ENCODE measurements at places on chromosomes 1 and 21.
A peak's percentile ranks its signal among the peaks of the same experiment; 100 is the strongest.

GRCh38 chr1:209455145-209455544, 128.4 kb upstream of the CAMK1G start:
- H3K36me3 ChIP-seq = no peaks in the 10 kb centered on the region
- no peak overlapping the region for H3K4me3 ChIP-seq
- H3K27ac ChIP-seq = no peak overlapping the region
- DNase-seq = no peak

GRCh38 chr1:74586253-74586897, 74.0 kb upstream of the LRRC53 start:
- no peaks in the 10 kb centered on the region for H3K4me1 ChIP-seq
- DNase-seq = no peak
- no peak overlapping the region for H3K4me3 ChIP-seq

- H3K4me3 ChIP-seq = no peak overlapping the region
- H3K4me1 ChIP-seq = no peaks in the 10 kb centered on the region
- no peaks in the 10 kb centered on the region for H3K36me3 ChIP-seq
- no peak overlapping the region for H3K27ac ChIP-seq
- peaks cover 6% of the 10 kb centered on the region for H3K27me3 ChIP-seq
- DNase-seq = no peak
Measured at GRCh38 chr1:232385221-232385620, 244.7 kb downstream of the SIPA1L2 start.

GRCh38 chr1:28458237-28459228, 47.3 kb upstream of the RCC1 start:
- peaks cover 8% of the 10 kb centered on the region for H3K27me3 ChIP-seq
- no peak overlapping the region for H3K4me3 ChIP-seq
- peak overlapping the region; percentile 87 for H3K27ac ChIP-seq

DNA sequence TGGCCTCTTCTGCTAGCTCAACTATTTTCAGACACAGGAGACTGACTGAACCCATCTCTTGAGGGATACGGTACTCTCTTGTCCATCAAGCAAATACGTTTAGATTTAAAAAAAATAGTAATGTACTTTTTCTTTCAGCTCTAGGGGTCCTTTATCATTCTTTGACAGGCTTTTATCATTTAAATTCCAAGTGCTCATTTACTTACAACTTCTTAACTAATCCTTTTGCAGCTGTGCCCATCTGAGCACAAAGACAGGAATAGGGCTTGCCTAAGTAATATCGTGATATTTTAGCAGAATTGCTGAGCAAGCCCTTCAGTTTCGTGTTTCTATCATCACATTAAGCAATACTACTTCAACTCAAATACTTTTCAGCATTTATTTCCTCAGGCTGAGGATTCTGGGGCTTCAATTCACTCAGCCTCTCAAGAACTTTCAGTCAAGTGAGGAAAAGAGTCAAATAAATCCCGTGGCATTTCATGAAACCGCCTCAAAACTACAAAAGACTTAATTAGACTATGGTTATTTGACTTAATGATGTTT, 317.6 kb downstream of the BACH1 start:
- no peaks in the 10 kb centered on the region for H3K27me3 ChIP-seq
- DNase-seq = no peak
- H3K27ac ChIP-seq = no peak overlapping the region
- no peak overlapping the region for H3K4me3 ChIP-seq
- H3K36me3 ChIP-seq = no peaks in the 10 kb centered on the region

DNA sequence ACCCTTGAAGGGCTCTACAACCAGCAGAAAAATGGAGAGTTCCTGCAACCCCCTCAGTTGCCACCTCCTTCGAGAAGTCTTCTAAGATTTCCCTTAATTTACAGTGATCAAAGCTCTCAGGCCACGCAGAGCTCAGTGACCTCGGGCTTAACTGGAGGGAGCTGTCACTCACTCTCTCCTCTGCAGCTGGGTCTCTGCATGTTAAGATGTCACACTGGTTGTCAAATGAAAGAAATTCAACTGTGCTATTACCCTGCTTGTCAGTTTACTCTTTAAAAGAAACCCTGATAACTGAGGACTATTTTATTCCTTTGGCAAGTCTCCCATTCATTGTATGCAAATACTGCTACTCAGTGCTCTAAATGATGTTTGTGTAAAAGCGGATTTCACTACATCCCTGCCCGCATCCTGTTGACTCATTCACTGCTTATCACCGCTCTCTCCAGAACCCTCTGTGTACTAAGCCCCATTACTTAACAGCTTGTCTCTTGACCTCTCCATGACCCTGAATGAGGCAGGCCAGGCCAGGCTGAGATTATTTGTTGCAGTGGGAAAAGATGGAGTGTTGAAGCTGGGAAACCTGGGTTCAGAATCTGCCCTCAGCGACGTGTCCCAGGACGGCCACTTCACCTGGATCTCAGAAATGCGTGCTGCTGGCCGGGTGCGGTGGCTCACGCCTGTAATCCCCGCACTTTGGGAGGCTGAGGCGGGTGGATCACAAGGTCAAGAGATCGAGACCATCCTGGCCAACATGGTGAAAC, 13.7 kb downstream of the DHRS3 start:
- no peak overlapping the region for H3K4me3 ChIP-seq
- H3K4me1 ChIP-seq = peaks cover 22% of the 10 kb centered on the region
- peak; percentile 42 for DNase-seq
- H3K27ac ChIP-seq = peak overlapping the region; percentile 76

DNA sequence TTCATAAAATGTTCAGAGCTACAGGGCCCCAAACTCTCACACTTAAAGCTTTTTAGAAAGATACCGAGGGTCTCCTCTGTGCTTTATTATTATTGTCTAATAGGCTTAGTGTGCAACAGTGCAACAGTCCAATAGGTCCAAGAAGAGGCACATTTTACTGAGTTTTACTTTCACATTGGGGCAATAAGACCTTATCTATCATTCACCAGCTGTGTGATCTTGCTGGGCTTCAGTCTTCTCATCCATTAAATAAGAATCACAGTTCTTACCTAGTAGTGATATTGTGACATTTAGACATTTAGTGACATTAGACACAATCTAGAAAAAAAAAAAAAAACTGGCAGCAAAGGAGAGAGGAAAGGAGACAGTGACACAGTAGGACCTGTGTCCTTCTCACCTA, 175.8 kb upstream of the NFIA start:
- no peaks in the 10 kb centered on the region for H3K36me3 ChIP-seq
- peaks cover 30% of the 10 kb centered on the region for H3K4me1 ChIP-seq
- no peak overlapping the region for H3K4me3 ChIP-seq
- H3K27me3 ChIP-seq = peaks cover 2% of the 10 kb centered on the region

- peaks cover 4% of the 10 kb centered on the region for H3K27me3 ChIP-seq
- DNase-seq = no peak
- no peak overlapping the region for H3K27ac ChIP-seq
Measured at GRCh38 chr1:226982451-226983177, 42.5 kb downstream of the COQ8A start.

DNA sequence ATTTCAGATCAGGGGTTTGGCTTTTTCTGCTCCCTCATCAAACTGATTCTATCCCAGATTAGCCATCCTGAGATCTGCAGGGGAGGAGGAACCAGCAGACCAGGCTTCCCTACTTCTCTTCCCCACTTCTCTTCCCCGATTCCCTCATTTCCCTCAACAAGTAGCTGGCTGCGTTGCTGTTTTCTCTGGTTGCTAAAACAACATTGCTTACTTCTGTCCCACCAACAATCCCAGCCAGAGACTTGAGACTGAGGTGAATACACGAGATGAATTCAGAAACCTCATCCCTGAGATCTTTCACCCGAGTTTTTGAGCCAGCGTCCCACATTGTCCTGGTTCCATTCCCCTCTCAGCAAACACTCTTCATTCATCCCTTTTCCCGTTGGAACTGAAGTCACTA, 22.4 kb downstream of the DYRK3 start:
- no peaks in the 10 kb centered on the region for H3K36me3 ChIP-seq
- no peak overlapping the region for H3K4me3 ChIP-seq
- no peak overlapping the region for H3K27ac ChIP-seq
- DNase-seq = no peak
- peaks cover 1% of the 10 kb centered on the region for H3K27me3 ChIP-seq

DNA sequence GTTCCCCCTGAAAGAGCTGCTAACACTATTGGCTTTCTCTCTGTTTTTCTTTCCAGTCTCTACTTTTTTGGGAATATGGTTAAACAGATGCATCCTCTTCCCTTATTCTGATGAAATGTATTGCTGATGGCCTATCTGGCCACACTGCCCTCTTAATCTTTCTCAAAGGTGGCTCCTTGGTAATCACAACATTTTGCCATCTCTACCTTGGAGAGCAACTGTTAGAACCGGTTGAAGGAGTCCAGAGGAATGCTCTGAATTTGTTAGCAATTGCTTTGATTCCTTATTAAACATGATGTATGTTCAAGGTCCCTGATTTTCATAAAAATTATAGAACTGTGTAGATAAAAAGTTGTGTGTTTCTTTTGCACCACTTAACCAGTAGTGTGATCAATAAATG, 50.1 kb upstream of the ARID1A start:
- H3K36me3 ChIP-seq = no peaks in the 10 kb centered on the region
- no peak overlapping the region for H3K27ac ChIP-seq
- no peak for DNase-seq

GRCh38 chr1:245086389-245086969, 68.3 kb upstream of the KIF26B start:
- H3K4me1 ChIP-seq = no peaks in the 10 kb centered on the region
- H3K27ac ChIP-seq = no peak overlapping the region
- H3K27me3 ChIP-seq = peaks cover 4% of the 10 kb centered on the region
- H3K4me3 ChIP-seq = no peak overlapping the region
- no peak for DNase-seq
- H3K36me3 ChIP-seq = peaks cover 4% of the 10 kb centered on the region

DNA sequence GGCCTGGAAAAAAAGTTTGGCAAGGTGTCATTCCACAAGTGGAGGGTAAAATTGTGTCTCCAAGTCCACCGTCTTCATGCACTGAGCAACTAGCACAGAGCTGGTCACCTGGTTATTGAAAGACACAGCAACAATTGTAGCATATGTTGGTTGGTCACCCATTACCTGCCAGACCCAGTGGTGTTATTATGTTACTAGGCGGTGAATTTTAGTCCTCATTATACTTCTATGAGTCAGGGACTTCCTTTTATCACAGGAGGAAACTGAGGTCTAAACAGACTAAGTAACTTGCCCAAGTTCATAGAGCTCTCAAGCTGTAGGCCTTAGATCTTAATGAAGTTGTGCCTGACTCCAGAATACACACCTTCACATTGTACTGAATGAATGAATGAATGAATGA, 94.9 kb upstream of the VANGL1 start:
- no peaks in the 10 kb centered on the region for H3K36me3 ChIP-seq
- no peak for DNase-seq
- H3K27ac ChIP-seq = no peak overlapping the region
- H3K27me3 ChIP-seq = no peaks in the 10 kb centered on the region
- H3K4me3 ChIP-seq = no peak overlapping the region

DNA sequence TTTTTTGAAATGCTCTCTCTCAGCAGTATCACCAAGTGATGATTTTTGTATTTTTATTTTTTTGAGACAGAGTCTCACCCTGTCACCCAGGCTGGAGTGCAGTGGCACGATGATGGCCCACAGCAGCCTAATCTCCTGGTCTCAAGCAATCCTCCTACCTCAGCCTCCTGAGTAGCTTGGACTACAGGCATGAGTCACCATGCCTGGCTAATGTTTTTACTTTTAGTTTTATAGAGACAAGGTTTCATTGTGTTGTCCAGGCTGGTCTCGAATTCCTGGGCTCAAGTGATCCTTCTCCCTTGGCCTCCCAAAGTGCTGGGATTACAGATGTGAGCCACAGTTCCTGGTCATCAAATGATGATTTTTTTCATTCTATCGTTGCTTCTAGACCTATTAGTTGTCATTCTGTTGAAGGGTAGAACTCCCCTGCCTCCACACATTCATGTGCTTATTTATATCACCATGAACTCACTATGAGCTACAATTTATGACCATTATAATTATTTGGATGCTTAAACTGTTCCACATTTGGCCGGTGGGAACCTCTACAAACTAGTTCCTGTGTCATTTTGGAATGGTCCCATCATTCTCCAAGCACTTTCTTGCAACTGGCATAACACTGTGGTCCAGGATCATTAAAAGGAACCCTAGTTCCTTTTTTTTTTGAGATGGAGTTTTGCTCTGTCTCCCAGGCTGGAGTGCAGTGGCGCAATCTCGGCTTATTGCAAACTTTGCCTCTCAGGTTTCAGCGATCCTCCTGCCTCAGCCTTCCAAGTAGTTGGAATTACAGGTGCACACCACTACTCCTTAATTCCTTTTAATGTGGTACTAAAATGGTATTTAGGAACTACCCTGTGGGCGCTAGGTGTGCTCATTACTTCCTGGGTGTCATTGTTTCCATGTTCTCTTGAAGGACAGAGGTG, 20.2 kb upstream of the TOR3A start:
- H3K36me3 ChIP-seq = peaks cover 15% of the 10 kb centered on the region
- H3K27me3 ChIP-seq = peaks cover 4% of the 10 kb centered on the region
- no peaks in the 10 kb centered on the region for H3K4me1 ChIP-seq
- no peak overlapping the region for H3K4me3 ChIP-seq

GRCh38 chr1:88204612-88205167, 479.4 kb upstream of the PKN2 start:
- H3K27me3 ChIP-seq = no peaks in the 10 kb centered on the region
- no peaks in the 10 kb centered on the region for H3K36me3 ChIP-seq
- H3K27ac ChIP-seq = no peak overlapping the region
- no peaks in the 10 kb centered on the region for H3K4me1 ChIP-seq
- no peak overlapping the region for H3K4me3 ChIP-seq

DNA sequence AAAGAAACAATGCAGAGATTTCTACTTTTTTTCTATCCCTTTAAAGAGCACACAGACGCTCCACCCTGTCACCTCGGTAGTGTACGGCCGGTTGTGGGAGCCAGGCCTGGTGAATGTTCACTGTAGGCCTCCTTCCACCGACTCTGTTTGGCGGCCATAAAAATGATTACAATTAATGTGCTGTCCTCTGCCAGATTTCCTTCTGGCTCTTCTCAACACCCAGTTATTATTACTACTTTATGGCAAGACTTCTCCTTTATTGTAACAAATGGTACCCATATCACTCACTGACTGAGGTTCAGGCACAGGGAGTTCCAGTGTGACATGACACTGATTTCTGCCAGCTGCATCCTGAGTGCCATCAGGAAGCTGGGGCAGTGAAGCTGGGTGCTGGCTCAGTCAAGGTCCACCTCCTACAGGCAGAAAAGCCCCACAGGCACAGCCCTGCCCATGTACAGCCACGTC, 37.4 kb downstream of the GPR161 start:
- H3K36me3 ChIP-seq = peaks cover 35% of the 10 kb centered on the region
- peaks cover 2% of the 10 kb centered on the region for H3K27me3 ChIP-seq
- H3K4me1 ChIP-seq = no peaks in the 10 kb centered on the region
- H3K4me3 ChIP-seq = no peak overlapping the region
- no peak for DNase-seq

GRCh38 chr1:29256394-29256793, 20.1 kb downstream of the PTPRU start:
- H3K27me3 ChIP-seq = peaks cover 19% of the 10 kb centered on the region
- no peak for DNase-seq
- no peaks in the 10 kb centered on the region for H3K36me3 ChIP-seq

- DNase-seq = no peak
- H3K27me3 ChIP-seq = peaks cover 2% of the 10 kb centered on the region
- no peak overlapping the region for H3K27ac ChIP-seq
- H3K4me1 ChIP-seq = peaks cover 16% of the 10 kb centered on the region
Measured at GRCh38 chr1:244294599-244295224, 157.0 kb downstream of the ADSS2 start.

- no peak for DNase-seq
- no peaks in the 10 kb centered on the region for H3K27me3 ChIP-seq
- no peaks in the 10 kb centered on the region for H3K4me1 ChIP-seq
Measured at GRCh38 chr1:210027994-210028393, 90.0 kb downstream of the SYT14 start.
